Esophagus muscularis mucosa (tissue), 4 donors: ENCODE measurements at places on chromosomes 1 and 21. TPM values are rescaled to one million over a fixed set of nuclear protein-coding genes. Genes with fewer than 3 reads are reported as not detected.

GRCh38 chr1:207223162-207223561 lies 98.3 kb upstream of the CD55 start:
- H3K27ac ChIP-seq: no peak overlapping the region
- no peaks in the 10 kb centered on the region for H3K27me3 ChIP-seq
- H3K4me1 ChIP-seq: peaks cover 11% of the 10 kb centered on the region
- H3K36me3 ChIP-seq: no peaks in the 10 kb centered on the region

CAMSAP2 gene
- 44.0 TPM for total RNA-seq

BATF3 gene
- 2.1 TPM for total RNA-seq

AADACL4 gene
- not detected for total RNA-seq
